ENCODE measurements at places on chromosomes 3 and 15. TPM values are rescaled to one million over a fixed set of nuclear protein-coding genes. Genes with fewer than 3 reads are reported as not detected.

The PLSCR2 gene
- total RNA-seq = not detected

GRCh38 chr15:40806672-40807027 is 239 bp upstream of the ZFYVE19 start:
- no peak for DNase-seq
- peaks cover 1% of the 10 kb centered on the region for H3K36me3 ChIP-seq
- peak overlapping the region; percentile 90 for H3K4me3 ChIP-seq
- H3K27ac ChIP-seq = peak overlapping the region; percentile 94
- peaks cover 31% of the 10 kb centered on the region for H3K4me1 ChIP-seq

GRCh38 chr15:29522373-29523276 is 253.0 kb upstream of the NSMCE3 start:
- no peaks in the 10 kb centered on the region for H3K4me1 ChIP-seq
- DNase-seq = no peak
- no peak overlapping the region for H3K27ac ChIP-seq
- peaks cover 9% of the 10 kb centered on the region for H3K27me3 ChIP-seq

GRCh38 chr3:43883729-43884396 is 193.1 kb downstream of the ABHD5 start:
- H3K27ac ChIP-seq = no peak overlapping the region
- DNase-seq = no peak
- H3K4me3 ChIP-seq = no peak overlapping the region
- no peaks in the 10 kb centered on the region for H3K36me3 ChIP-seq
- H3K27me3 ChIP-seq = peaks cover 19% of the 10 kb centered on the region
- no peaks in the 10 kb centered on the region for H3K4me1 ChIP-seq

DNA sequence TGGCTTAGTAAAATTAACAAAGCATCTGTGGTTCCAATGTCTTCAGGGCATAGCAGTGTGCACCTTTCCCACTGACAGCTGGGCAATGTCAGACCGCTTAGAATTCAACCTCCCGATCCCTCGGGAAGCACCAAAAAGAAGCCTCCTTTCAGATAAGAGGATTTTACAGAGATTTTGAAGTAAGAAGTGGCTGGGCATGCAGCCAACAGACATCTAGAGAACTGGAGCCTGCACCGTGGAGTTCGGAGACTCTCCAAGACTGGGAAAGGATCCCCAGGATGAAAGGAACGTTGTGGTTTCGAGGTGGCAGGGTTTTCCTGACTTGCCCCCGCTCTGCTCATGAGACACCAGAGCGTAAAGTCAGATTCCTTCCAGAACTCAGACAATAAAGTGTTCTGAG is 5.3 kb downstream of the FAM174B start:
- H3K4me3 ChIP-seq = no peak overlapping the region
- H3K4me1 ChIP-seq = peaks cover 5% of the 10 kb centered on the region
- no peak for DNase-seq
- no peak overlapping the region for H3K27ac ChIP-seq
- peaks cover 36% of the 10 kb centered on the region for H3K27me3 ChIP-seq
- peaks cover 2% of the 10 kb centered on the region for H3K36me3 ChIP-seq
